Sciatic nerve (tissue), 2 donors: ENCODE measurements at places on chromosomes 11 and 22. TPM values are rescaled to one million over a fixed set of nuclear protein-coding genes. Genes with fewer than 3 reads are reported as not detected.
A peak's percentile ranks its signal among the peaks of the same experiment; 100 is the strongest.

GRCh38 chr11:116544721-116545120 is 228.1 kb downstream of the BUD13 start:
- DNase-seq: peak; percentile 35

Gene MPEG1
- 18.0 TPM for total RNA-seq

Gene GATD1
- 74.8 TPM for total RNA-seq

Gene AIFM3
- 2.1 TPM for total RNA-seq

Gene POLDIP3
- 81.5 TPM for total RNA-seq
